IMR-90 (cell line): ENCODE measurements at places on chromosomes 16 and 17. TPM values are rescaled to one million over a fixed set of nuclear protein-coding genes. Genes with fewer than 3 reads are reported as not detected.

The ITGB4 gene
- total RNA-seq, result under 0.01 TPM in 1 of 2 replicates, not detected in the other

- peak overlapping the region; percentile 70 for H3K4me3 ChIP-seq
- H3K27me3 ChIP-seq, result no peaks in the 10 kb centered on the region
- H3K27ac ChIP-seq, result no peak overlapping the region; the same call in 1 of the 2 replicates
- no peak for DNase-seq
Observed at GRCh38 chr17:75288770-75289114, 491 bp downstream of the SLC25A19 start.

- no peaks in the 10 kb centered on the region for H3K36me3 ChIP-seq
- H3K4me1 ChIP-seq, result no peaks in the 10 kb centered on the region
- H3K27ac ChIP-seq, result no peak overlapping the region
- no peaks in the 10 kb centered on the region for H3K27me3 ChIP-seq
- no peak for DNase-seq
Observed at GRCh38 chr17:41073676-41074075, 8.0 kb upstream of the KRTAP2-4 start.

GRCh38 chr16:1310832-1311200 is 1.4 kb downstream of the UBE2I start:
- DNase-seq, result no peak
- peaks cover 30% of the 10 kb centered on the region for H3K36me3 ChIP-seq
- peak overlapping the region; percentile 90 for H3K4me3 ChIP-seq
- peaks cover 15% of the 10 kb centered on the region for H3K4me1 ChIP-seq
- H3K27ac ChIP-seq, result peak overlapping the region; percentile 45; the same call in 1 of the 2 replicates
- no peaks in the 10 kb centered on the region for H3K27me3 ChIP-seq

The KRT39 gene
- total RNA-seq, result not detected in 2 replicates

The OR3A3 gene
- not detected in 2 replicates for total RNA-seq

- H3K4me3 ChIP-seq, result no peak overlapping the region
- H3K27me3 ChIP-seq, result no peaks in the 10 kb centered on the region
- H3K36me3 ChIP-seq, result peaks cover 23% of the 10 kb centered on the region
- no peaks in the 10 kb centered on the region; the same call in 1 of the 2 replicates for H3K4me1 ChIP-seq
- DNase-seq, result no peak
- no peak overlapping the region for H3K27ac ChIP-seq
Observed at GRCh38 chr17:75799402-75799801, 14.8 kb downstream of the UNK start.

DNA sequence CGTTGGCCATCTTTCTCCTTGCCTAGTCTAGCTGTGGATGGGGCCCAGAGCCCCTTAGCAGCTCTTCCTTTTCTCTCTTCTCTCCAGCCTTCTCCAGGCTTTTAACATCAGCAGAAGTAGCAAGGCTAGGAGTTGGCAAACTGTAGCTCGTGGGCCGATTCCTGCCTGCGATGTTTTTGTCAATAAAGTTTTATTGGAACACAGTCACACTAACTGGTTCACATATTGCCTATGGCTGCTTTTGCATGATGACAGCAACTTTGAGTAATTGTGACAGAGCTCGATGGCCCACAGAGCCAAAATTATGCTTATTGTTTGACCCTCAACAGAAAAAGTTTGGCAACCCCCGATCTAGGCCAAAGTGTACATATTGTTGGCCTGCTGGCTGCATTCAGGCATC is 199.9 kb downstream of the RBFOX1 start:
- H3K4me1 ChIP-seq, result no peaks in the 10 kb centered on the region
- DNase-seq, result no peak
- H3K27me3 ChIP-seq, result no peaks in the 10 kb centered on the region
- no peak overlapping the region for H3K27ac ChIP-seq
- no peaks in the 10 kb centered on the region for H3K36me3 ChIP-seq

DNA sequence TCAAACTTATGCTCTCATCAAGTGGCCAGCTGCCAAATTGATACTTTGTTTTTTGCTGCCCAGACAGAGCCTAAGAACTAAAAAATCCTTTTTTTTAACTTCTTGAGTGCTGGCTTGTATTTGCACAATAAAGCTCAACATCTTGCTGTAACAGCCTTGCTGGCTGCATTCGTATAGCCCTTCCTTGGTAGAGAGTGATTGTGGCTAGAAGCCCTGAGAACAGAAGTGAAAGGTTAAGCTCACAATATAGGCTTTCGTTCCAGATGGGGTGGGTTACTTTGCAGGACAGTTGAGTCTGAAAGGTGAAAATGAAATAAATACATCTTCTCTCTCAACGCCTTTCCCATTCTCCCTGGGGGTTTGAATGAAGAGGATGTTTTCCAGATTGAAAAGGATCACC is 278.8 kb downstream of the HS3ST3B1 start:
- no peak for DNase-seq
- no peaks in the 10 kb centered on the region; the same call in 1 of the 2 replicates for H3K4me1 ChIP-seq
- no peak overlapping the region for H3K4me3 ChIP-seq

DNA sequence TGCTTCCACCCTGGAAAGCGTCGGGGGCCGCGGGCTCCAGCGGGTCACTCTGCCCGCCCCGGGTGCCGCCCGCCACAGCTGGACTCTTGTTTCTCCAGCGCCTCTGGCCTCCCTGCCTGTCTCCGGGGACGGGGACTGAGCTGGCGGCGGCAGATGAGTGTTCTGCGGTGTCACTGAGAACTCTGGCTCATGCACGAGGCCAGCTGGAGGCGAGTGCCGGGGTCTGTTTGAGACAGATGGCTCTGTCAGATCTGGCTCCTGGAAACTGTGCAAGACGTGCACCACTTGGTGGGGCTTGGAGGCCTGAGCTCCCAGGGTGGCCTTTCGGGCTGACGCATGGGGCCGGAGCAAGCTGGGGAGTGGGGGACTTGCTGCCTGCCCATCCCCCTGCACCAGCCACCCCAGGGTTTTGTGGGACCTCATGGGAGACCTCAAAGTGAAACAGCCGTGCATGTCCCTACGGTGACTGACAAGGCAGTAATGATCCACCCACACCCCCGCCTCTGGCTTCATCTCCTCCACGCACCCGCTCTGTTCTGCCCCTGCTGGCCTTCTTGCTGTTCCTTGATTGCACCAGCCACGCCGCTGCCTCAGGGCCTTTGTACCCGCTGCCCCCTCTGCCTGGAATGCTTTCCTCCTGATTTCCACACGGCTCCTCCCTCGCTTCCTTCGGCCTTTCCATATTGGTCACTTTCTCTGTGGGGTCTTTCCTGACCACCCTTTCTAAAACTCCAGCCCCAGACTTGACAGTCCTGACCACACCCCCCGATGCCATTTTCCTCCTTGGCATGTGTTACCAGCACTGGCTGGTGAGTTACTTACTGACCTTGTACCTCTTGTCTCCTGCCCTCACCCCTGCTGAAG is 174.9 kb upstream of the CIBAR2 start:
- H3K27me3 ChIP-seq, result no peaks in the 10 kb centered on the region
- H3K4me1 ChIP-seq, result peaks cover 17% of the 10 kb centered on the region
- no peak overlapping the region for H3K4me3 ChIP-seq
- DNase-seq, result peak; percentile 65
- peak overlapping the region; percentile 18; the same call in 1 of the 2 replicates for H3K27ac ChIP-seq

- no peaks in the 10 kb centered on the region for H3K36me3 ChIP-seq
- no peak for DNase-seq
- H3K4me1 ChIP-seq, result no peaks in the 10 kb centered on the region
Observed at GRCh38 chr17:45646288-45646988, 137.7 kb upstream of the CRHR1 start.

DNA sequence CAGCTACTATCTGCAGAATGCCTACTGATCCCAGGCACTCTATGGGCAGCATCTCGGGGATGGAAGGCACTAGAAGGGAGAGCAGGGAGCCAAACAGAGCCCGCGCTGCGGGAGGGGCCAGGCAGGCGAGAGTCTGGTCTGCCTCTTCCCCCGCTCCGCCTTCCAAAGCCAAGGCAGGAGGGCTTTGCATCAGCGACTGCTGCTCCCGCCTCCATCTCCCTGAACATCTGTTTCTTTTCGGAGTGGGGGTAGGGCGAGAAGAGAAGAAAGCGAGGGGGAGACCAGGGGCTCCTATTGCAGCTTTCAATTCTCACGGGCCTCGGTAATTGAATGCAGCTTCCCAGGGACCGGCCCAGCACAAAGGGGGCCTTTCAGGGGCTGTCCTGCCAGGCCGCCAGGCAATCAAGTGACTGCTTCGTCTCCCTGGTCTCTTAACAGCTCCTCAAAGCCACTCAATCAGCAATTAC is 31.4 kb upstream of the CDC42EP4 start:
- peak overlapping the region; percentile 81 for H3K27ac ChIP-seq
- H3K27me3 ChIP-seq, result no peaks in the 10 kb centered on the region
- no peak overlapping the region for H3K4me3 ChIP-seq
- peak; percentile 88 for DNase-seq
- H3K4me1 ChIP-seq, result peaks cover 46% of the 10 kb centered on the region
- H3K36me3 ChIP-seq, result no peaks in the 10 kb centered on the region

DNA sequence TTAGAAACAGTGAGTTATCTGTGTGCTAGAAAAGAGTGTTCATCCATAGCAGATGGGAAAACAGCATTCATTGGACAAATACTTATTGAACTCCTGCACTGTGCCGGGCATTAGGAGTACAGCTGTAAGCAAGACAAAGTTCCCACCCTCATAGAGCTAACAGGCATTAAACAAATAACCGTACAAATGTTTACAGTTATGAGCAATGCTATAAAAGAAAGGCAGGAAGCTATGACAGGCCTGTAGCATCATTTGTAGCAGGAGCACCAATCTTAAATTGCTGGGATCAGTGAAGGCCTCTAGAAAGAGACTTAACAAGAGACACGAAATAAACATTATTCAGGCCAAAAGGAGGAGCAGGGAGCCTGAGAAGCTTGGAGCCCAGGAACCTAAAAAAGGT is 15.6 kb downstream of the SDR42E1 start:
- no peak overlapping the region for H3K4me3 ChIP-seq
- no peak overlapping the region for H3K27ac ChIP-seq
- DNase-seq, result peak; percentile 36
- H3K36me3 ChIP-seq, result no peaks in the 10 kb centered on the region

DNA sequence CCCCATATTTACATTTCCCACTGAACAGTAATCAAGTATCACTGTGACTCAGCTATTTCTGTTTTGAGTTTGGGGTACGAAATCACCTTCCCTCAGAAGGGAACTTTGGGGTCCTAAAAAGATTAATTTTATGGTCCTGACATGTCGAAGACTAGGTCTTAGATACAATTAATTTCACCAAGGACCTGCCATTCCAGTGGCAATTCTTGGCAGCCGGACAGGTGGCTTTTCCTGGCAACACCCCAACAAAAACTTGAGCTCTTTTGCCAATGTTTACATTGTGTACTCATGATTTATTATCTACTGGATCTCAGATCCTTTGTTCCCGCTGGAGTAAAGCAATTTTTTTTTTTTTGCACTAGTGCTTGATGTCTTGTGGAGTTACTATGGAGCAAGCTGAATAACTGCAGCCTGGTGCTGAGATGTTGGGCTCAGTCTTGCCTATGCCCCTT is 14.4 kb downstream of the SLFN5 start:
- peaks cover 14% of the 10 kb centered on the region for H3K4me1 ChIP-seq
- H3K4me3 ChIP-seq, result no peak overlapping the region
- H3K36me3 ChIP-seq, result peaks cover 27% of the 10 kb centered on the region
- peak; percentile 41 for DNase-seq
- H3K27ac ChIP-seq, result no peak overlapping the region

- H3K4me3 ChIP-seq, result peak overlapping the region; percentile 36
- peak overlapping the region; percentile 59 for H3K27ac ChIP-seq
- H3K4me1 ChIP-seq, result no peaks in the 10 kb centered on the region
- no peaks in the 10 kb centered on the region for H3K36me3 ChIP-seq
- H3K27me3 ChIP-seq, result no peaks in the 10 kb centered on the region
Observed at GRCh38 chr17:19507775-19508576, 25.7 kb upstream of the SLC47A1 start.

- H3K4me3 ChIP-seq, result no peak overlapping the region
- H3K4me1 ChIP-seq, result peaks cover 2% of the 10 kb centered on the region
- H3K27ac ChIP-seq, result no peak overlapping the region
- H3K27me3 ChIP-seq, result no peaks in the 10 kb centered on the region
- H3K36me3 ChIP-seq, result peaks cover 2% of the 10 kb centered on the region; the same call in 1 of the 2 replicates
Observed at GRCh38 chr17:37043201-37043600, 94.4 kb downstream of the AATF start.

DNA sequence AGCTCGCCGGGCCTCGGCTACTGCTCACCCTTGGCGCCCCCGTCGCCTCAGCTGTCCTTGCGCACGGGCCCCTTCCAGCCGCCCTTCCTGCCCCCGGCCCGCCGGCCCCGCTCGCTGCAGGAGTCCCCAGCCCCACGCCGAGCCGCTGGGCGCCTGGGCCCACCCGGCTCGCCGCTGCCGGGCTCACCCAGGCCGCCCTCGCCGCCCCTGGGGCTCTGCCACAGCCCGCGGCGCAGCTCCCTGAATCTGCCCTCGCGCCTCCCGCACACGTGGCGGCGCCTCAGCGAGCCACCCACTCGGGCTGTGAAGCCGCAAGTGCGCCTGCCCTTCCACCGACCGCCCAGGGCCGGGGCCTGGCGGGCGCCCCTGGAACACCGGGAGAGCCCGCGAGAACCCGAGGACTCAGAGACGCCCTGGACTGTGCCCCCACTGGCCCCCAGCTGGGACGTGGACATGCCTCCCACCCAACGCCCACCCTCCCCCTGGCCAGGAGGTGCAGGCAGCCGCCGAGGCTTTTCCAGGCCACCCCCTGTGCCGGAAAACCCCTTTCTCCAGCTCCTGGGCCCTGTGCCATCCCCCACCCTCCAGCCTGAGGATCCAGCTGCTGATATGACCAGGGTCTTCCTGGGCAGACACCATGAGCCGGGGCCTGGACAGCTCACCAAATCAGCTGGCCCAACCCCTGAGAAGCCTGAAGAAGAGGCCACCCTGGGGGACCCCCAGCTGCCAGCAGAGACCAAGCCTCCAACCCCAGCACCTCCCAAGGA is 12.8 kb downstream of the MYO15A start:
- no peak for DNase-seq
- no peaks in the 10 kb centered on the region for H3K36me3 ChIP-seq
- H3K4me1 ChIP-seq, result peaks cover 7% of the 10 kb centered on the region; the same call in 1 of the 2 replicates
- no peak overlapping the region for H3K4me3 ChIP-seq

DNA sequence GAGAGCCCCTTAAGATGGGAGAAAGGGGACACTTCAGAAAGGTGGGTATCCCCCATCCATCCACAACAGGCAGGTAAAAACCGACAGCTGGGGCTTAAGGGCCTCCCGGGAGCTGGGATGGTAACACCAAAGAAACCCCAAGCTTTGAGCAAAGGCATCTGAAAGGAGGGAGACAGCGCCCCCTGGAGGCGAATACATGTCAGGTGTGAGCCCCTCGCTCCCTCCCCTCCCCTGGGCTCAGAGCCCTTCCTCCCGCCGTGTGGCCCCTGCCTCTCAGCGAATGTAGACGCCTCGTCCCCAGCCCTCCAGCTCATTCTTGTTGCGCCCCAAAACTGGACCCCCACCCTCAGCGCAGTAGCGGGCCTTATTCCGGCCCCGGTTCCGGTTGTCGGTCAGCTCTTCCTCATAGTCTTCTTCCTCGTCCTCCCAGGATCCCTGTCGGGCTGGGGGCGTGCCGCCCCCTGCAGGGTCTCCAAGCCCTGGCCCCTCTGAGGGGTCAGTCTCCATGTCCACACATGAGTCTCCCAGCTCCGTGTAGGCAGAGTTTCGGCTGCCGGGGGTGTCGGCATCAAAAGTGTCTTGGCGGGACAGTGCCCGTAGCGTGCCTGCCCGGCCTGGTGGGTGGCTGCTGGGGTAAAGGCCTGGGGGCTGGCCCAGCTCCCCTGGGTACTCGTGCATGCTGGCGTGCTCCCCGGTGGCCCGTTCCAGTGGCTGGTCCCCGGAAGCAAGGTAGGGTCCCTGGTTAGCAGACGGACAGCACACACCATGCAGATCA is 9.1 kb upstream of the ARL5C start:
- H3K27ac ChIP-seq, result no peak overlapping the region
- H3K36me3 ChIP-seq, result peaks cover 22% of the 10 kb centered on the region
- H3K27me3 ChIP-seq, result no peaks in the 10 kb centered on the region

- no peak overlapping the region for H3K4me3 ChIP-seq
- H3K27me3 ChIP-seq, result peaks cover 14% of the 10 kb centered on the region; the same call in 1 of the 2 replicates
- no peaks in the 10 kb centered on the region; the same call in 1 of the 2 replicates for H3K4me1 ChIP-seq
- H3K36me3 ChIP-seq, result no peaks in the 10 kb centered on the region
Observed at GRCh38 chr17:78534492-78535272, 42.5 kb downstream of the DNAH17 start.
